ENCODE measurements at places on chromosomes 4 and X.

DNA sequence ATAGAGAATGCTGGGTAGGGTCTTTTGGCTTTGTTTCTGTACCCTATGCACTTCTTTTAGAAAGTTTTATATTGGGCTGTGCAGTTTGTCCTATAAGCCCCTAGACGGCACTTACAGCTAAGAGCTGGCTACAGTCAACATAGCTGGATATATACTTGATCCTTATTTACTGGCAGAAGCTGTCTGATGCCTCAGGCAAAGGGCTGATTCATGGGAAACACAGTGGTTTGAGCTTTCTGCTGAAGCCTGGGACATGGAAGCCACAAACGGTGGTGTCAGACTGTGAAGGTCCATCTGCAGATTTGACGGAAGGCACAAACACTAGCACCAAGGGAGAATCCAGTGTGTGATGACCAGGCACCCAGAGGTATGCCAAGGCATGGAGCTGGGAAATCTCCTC lies 608.4 kb downstream of the ANKRD50 start:
- DNase-seq = no peak

- no peak for DNase-seq
These were observed 5.7 kb upstream of the PPEF2 start for GRCh38 chr4:75907966-75908365.

DNA sequence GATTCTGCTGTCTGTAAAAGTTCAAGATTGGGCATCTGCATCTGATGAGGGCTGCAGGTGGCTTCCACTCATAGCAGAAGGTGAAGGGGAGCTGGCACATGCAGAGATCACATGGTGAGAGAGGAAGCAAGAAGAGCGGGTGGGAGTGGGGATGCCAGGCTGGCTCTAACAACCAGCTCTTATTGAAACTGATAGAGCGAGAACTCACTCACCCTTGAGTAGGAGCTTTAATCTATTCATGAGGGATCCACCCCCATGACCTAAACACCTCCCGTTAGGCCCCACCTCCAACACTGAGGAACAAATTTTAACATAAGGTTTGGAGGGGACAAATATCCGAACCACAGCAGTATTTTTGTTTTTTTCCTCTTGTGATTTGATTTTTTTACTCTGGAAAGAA lies 45.8 kb downstream of the PHOX2B start:
- no peak for DNase-seq

DNA sequence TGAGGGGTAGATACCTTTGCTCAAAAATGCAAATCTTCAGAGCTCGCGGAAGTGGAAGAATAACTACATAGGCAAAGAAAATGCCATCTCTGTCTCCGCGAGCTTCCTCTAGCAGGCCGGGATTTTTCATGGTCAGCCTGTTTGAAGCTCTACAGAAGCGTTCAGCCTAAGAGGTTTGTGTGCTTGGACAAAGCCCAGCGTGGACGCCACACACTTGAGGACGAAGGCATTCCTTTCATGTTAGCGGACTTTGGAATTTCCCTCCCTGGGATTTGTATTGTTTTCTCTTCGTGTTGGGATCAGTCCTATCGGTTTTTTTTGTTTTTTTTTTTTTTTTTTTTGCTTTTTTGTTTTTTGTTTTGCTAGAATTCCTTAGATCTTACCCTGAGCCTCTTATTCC lies 53.7 kb downstream of the SMIM31 start:
- no peak for DNase-seq

GRCh38 chrX:48913605-48914366 lies 2.3 kb upstream of the SLC35A2 start:
- DNase-seq = no peak

- DNase-seq = no peak
These were observed 56.9 kb upstream of the CBR4 start for GRCh38 chr4:169066934-169067333.

GRCh38 chrX:115399306-115399705 lies 109.8 kb downstream of the LUZP4 start:
- DNase-seq = no peak

DNA sequence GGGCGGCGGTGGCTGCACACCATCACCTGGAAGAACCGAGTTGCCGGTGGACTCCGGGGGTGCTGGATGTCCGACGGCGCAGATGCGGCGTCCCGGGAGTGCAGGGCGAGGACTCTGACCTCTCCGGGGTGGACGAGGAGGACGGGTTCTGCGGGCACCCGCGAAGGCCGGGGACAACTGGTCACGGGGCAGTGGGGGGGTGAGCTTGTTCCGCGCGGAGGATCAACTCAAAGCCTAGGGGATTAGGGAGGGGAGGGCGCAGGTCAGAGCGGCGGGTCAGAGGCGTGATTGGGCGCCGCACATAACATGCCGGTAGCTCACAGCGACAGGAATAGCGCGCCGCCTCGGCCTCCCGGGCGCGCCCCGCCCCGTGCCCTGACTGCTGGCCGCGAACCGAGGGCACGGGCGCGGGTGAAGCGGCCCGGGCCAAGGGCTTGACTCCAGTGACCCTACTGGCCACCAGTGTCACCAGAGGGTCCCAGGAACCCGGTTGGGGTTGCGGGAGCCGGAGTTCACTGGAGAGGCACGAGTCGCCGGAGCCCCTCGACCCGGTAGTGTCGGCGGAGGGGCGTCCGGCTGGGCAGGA lies at the start of gene KLHL34:
Gene KLHL34, minus strand, starts transcription at position 179 of the 586 bp plus-strand sequence. CDS start 542 bp downstream, outside the sequence.
- no peak for DNase-seq

GRCh38 chr4:182193311-182193710 lies 49.9 kb upstream of the TENM3 start:
- no peak for DNase-seq

DNA sequence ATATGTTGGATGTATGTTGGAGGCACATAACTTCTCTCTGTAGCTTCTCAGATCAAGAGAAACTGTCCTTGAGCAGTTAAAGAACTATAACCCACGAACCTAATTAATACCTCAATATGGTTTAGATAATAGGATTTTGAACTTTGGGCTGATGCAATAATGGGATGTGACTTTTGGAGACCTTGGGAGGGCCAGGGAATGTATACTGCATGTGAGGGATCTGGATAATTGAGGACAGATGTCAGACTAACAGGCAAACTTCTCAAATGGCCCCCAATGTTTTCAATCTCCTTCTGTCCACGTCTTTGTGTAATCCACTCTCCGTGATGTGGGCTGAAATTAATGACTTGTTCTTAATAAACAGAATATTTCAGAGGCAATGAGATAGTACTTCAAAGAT lies 202.2 kb upstream of the FAT4 start:
- no peak for DNase-seq

DNA sequence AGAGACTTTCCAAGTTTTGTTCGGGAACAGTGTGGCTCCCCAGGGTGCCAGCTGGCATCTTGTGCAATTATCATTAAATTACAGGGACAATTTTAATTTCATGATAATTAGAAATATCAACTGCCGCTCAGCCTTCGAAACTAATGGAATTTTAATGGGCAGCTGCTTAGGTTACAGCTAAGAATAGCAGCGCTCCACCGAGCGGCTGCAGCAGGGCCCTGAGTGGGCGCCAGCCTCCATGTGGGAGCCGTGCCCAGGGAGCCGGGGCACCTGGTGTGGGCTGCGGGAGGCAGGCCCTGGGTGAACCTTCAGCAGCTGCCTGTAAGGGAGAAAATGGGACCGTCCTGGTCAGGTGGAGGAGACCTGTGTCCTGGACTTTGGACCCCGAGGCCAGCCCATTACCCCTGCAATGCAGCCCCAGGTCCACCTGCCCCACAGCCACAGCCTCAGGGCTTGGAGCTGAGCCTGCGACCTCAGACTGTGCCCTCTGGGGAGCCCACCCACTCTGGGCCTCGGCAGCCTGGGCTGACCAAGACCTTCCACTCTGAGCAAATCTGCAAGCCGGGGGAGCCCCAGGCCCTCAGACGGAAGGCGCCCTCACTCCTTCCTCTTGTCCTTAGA lies 21.1 kb downstream of the MSANTD1 start:
- DNase-seq = no peak

Measured in activated CD8-positive, alpha-beta memory T cell treated with anti-CD3 and anti-CD28 coated beads for 1 hour (primary cell).